Naive thymus-derived CD8-positive, alpha-beta T cell (primary cell): ENCODE measurements at places on chromosomes 11 and 22.
A peak's percentile ranks its signal among the peaks of the same experiment; 100 is the strongest.

DNA sequence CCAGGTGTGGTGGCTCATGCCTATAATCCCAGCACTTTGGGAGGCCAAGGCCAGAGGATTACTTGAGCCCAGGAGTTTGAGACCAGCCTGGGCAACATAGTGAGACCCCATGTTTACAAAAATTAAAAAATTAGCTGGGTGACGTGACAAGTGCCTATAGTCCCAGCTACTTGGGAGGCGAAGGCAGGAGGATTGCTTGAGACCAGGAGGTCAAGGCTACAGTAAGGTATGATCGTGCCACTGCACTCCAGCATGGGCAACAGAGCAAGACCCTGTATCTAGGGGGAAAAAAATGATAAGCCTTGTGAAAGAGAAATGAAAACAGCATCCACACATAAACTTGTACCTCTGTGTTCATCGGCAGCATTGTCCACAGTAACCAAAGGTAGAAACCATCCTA is 8.1 kb upstream of the CCND1 start:
- peaks cover 48% of the 10 kb centered on the region for H3K27me3 ChIP-seq
- peaks cover 11% of the 10 kb centered on the region for H3K4me1 ChIP-seq
- H3K36me3 ChIP-seq = no peaks in the 10 kb centered on the region
- no peak overlapping the region for H3K4me3 ChIP-seq
- no peak overlapping the region for H3K27ac ChIP-seq

GRCh38 chr22:35357883-35358621 is 22.8 kb upstream of the HMOX1 start:
- H3K27ac ChIP-seq = no peak overlapping the region
- no peak for DNase-seq
- no peaks in the 10 kb centered on the region for H3K36me3 ChIP-seq

DNA sequence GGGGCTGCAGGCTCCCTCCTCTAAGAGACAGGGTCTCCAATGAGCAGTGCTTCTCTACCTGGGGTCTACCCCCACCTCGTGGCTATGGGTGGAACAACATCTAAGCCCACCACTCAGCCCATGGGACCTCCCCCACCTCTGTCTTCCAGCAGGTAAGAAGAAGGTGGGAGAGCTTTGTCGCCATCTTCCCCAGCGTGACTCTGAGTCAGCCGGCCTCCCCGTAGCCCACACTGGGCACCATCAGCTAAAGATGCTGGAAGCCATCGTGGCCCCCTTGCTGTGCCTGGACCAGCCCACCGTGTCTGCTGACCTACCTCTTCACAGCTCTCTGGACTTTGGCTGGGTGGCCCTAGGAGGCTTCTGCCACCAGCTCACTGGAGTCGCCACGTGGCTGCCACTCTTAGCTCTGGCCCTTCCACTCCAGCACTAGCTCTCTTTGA is 944 bp downstream of the C11orf86 start:
- H3K4me1 ChIP-seq = no peaks in the 10 kb centered on the region
- H3K27me3 ChIP-seq = peaks cover 1% of the 10 kb centered on the region
- no peak for DNase-seq
- H3K36me3 ChIP-seq = no peaks in the 10 kb centered on the region
- H3K4me3 ChIP-seq = no peak overlapping the region

DNA sequence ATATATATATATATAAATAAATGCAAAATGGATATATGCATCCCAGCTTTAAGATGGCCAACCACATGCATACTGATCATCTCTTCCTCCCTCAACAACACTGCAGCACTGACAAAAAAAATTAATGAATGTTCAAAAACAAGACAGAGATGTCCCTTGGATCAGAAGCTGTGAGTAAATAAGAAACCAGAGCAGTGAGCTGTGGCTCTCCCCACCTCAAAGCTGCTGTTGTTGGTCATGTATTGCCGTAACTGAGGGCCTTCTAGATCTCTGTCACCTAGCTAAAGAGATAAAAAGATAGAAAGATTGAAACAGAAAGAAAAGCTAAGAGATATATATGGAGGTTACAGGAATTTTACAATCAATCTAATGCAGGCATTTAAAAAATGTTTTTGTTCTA is 15.5 kb upstream of the TMEM135 start:
- no peaks in the 10 kb centered on the region for H3K4me1 ChIP-seq
- H3K27me3 ChIP-seq = peaks cover 3% of the 10 kb centered on the region
- no peak for DNase-seq
- no peaks in the 10 kb centered on the region for H3K36me3 ChIP-seq

DNA sequence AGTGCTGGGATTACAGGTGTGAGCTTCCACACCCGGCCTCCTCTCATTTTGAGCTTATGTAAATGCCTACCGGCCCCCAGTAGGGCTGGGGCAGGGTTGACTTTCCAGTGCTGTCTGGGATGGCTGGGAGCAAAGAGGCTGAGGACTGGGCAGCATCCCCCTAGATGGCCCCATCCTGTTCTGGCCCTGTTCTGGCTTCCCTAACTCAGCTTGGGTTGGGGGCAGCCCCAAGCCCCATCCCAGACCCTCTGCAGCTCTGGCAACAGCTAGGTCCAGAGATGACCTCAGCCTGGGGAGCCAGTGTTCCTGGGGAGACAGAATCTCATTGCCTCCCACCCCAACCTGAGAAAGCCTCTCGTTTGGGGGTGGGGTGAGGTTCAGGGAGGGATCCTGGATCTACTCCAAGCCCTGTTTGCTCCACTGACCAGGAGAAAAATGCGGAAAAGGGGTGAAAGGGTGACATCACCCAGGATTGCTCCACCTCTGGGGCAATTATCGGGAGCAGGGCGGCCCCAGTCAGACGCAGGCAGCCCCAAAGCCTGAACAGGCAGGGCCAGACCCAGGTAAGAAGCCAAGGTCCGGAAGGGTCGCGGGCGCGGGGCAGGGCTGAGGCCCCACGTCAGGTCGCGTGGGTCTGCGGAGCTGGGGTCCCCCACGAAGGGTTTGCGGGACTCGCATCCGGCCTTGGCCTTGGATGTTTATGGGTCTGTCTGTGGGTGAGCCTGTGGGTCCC is at the start of gene PNPLA2:
TSS of gene PNPLA2 (plus strand) at position 519 of the 733 bp plus-strand sequence. CDS start 805 bp downstream, outside the sequence.
- peaks cover 6% of the 10 kb centered on the region for H3K4me1 ChIP-seq
- no peaks in the 10 kb centered on the region for H3K27me3 ChIP-seq
- peak within 1 kb of the TSS; percentile 95 for H3K27ac ChIP-seq
- H3K4me3 ChIP-seq = peak within 1 kb of the TSS; percentile 89

DNA sequence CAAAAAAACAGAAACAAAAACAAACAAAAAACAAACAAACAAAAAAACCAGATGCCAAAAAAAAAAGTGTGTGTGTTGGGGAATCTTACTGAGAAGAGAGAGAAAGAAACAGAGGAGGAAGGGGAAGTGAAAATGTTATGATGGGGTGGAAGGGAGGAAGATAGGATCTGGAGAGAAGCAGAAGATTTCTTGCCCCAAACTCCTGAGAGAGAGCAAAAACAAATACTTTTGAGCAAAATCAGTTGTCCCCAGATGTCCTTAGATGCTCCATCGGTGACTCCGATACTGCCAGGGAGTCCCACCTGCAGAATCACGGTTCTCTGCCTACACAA is 19.9 kb upstream of the GRAMD1B start:
- no peak overlapping the region for H3K4me3 ChIP-seq
- H3K27me3 ChIP-seq = no peaks in the 10 kb centered on the region
- H3K27ac ChIP-seq = no peak overlapping the region
- H3K36me3 ChIP-seq = no peaks in the 10 kb centered on the region
- H3K4me1 ChIP-seq = no peaks in the 10 kb centered on the region
